ENCODE measurements at places on chromosomes 11 and 22.

- DNase-seq: no peak
These were observed 33.0 kb upstream of the TH start for GRCh38 chr11:2204361-2205213.

- DNase-seq: no peak
These were observed 31.8 kb downstream of the CAPN1 start for GRCh38 chr11:65213322-65214211.

- DNase-seq: no peak
These were observed 16.2 kb upstream of the BCR start for GRCh38 chr22:23164091-23164490.

- no peak for DNase-seq
These were observed 76.9 kb downstream of the BCR start for GRCh38 chr22:23256986-23257888.

DNA sequence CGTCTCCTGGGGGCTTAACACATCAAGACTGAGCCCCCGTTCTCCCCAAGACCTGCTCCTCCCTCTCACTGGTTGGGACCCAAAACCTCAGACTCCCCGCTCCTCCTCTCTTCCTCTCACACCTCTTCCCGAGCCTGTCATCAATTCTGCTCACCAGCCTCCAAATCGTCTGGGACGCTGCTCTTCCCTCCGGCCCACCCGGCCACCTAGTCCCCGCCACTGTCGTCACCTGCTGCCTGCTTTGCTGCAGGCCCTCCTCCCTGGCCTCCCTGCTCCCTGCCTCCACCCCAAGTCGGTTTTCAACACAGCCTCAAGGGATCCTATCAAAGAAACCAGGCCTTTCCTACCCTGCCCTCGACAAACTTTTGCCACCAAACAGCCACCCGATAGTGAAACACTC, 3.1 kb downstream of the MFNG start:
- no peak for DNase-seq

DNA sequence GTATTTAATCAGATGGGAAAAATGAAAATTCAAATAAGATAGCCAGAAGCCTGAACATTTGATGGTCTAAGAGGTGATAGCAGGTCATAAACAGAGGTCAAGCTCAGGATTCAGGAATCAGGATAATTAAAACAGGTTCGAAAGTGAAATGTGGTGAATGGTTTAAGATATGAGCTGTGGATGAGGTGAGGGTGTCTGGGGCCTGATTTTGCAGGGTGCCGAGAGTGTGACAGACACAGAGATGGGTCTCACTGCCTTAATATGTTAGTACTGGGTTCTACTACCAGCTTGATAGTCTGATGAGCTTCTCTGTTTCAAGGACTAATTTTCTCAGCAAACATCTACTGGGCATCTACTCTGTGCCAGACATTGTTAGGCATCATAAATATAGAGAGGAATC, 19.9 kb upstream of the EMSY start:
- DNase-seq: no peak

DNA sequence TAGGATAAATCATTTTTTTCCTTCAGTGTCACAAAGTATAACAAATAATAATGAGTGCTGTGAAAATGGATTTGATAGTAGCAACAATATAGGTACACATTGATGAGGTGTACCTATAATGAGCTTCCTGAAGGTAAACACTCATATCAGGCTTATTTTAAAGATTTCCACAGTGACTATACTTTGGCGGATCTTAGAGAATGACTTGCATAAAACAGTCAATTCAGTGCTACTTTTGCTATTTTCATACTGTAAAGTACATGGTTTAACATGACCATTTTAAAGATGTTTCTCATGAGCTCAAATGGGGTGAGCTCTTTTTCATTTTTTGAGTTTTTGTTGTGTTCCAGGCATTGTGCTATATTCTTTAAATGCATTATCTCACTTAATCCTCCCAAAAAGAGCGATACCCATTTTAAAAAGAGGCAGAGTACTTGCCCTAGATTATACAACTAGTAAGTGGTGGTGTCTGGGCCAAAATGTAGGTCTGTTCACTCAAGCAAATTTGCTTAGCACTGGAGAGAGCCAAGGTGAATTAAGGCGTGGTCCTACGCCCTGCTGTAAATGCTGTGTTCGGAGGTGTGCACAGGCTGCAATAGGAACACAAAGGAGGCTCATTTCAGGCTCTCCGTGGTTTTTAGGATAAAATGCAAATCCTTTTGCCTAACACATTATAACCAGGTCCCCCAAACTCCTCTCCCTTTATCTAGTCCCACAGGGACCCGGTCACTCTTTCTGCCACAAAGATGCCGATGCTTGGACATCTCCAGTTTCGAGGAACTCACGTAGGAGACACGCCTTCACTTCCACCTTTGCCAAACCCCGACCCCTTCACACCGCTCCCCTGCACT, 617 bp upstream of the ALKBH3 start:
- DNase-seq: peak; percentile 13
